ENCODE measurements at places on chromosomes 2 and 18.

GRCh38 chr2:144208924-144209323 lies 311.0 kb downstream of the ZEB2 start:
- DNase-seq, result no peak

- peak; percentile 5 for DNase-seq
These were observed 46.5 kb downstream of the PTGR3 start for GRCh38 chr18:75162467-75162866.

DNA sequence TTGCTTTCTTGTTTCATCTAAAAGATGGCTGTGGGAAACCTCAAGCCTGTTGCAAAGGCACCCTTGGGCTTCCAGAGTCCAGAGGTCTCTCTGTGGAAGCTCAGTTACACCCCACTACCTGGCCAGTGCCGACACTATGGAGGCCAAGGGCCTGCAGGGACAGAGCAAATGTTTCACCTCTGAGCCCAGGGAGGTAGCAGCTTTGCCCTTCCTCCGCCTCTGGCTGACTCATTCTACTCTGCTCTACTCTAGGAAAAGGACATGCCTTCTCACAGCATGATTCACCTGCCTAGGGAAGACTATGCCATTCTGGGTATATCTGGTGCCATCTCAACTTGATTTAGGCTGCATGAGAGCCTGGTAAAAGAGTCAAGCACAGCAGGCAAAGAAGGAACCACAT lies 12.2 kb downstream of the MYOM1 start:
- no peak for DNase-seq

DNA sequence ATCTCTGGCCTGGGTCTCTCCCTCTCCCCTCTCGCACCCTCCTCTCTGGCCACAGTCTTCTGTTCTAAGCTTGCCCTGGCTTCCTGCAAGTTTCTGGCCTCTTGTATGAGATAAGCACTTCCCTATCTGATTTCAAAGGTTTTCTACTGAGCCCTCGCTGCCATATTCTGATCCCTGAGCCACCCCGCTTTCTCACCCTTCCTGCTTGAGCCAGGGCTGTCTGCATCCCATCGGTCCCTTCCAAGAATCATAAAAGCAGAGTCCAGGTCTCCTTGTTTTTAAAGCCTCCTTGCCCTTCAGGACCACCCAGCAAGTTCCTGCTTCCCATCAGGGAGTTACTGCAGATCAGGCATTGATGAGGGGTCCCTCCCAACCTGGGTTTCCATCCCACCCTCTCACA lies 110.2 kb downstream of the PRKCE start:
- no peak for DNase-seq

DNA sequence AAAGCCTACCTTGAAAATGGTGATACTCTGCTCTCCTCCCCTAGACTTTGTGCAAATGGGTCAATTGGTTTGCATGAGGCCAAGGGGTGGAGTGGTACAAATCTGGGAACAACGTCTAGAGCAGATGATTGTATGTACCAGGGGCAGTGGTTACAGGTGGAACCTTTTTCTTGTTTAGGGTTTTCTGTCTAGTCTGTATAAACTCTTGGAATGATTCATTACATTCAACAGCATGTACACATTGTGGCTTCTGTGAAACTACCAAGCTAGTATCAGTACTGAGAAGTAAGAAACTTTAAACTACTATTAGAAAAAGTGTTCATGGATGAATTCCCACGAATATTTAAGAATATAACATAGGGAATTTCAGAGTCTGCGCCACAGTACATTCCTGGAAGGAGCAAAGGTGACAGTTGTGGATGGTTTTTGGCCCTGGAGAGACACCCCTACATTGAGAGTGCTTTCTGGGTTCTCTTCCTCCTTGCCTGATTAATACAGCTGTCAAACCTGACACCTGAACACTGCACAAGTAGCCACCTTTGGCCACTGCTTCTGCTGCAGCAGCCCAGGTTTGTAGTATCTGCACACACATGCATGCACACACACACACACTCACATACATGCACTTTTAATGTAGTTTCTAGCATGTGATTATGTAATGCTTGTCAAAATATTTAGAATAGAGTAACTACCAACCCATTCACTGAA lies 30.0 kb downstream of the CFAP221 start:
- no peak for DNase-seq

GRCh38 chr2:63738019-63738418 lies 103.7 kb upstream of the UGP2 start:
- DNase-seq, result no peak

- no peak for DNase-seq
These were observed 96.1 kb upstream of the ODC1 start for GRCh38 chr2:10544252-10544651.

- no peak for DNase-seq
These were observed 20.4 kb upstream of the SEMA4C start for GRCh38 chr2:96890252-96890651.

DNA sequence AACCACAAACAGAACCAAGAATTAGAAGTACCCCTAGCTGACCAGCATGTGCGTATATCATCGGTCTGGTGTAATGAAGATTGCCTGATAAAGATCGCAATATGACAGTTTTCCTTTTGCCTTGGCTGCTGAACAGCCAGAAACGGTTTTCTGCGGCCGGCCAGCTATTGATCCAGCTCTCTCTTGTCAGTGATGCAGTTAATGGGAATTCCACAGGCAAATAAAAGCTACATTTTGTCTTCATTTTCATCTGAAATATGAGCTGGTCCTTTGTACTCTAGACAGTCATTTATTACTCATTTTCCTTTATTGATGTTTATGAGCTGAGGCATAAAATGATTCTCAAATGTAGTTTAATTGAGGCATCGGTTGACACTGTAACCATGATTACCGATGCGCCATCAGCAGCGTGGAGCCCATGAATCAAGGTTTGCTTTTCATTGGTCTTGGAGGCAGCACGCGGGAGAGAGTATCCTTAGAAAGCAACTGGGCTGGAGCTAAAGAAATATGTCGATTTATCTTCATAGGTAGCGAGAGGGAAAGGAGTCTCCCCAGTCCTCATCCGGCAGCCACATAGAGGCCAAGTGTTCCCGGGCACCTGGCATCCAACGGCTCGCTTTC lies 535.2 kb downstream of the GALR1 start:
- DNase-seq, result no peak

- peak; percentile 29 for DNase-seq
These were observed 72.2 kb upstream of the THUMPD2 start for GRCh38 chr2:39851251-39851650.

- DNase-seq, result no peak
These were observed 76.4 kb upstream of the ZEB2 start for GRCh38 chr2:144596073-144596871.

GRCh38 chr2:223598994-223599639 lies 3.0 kb downstream of the SCG2 start:
- no peak for DNase-seq

DNA sequence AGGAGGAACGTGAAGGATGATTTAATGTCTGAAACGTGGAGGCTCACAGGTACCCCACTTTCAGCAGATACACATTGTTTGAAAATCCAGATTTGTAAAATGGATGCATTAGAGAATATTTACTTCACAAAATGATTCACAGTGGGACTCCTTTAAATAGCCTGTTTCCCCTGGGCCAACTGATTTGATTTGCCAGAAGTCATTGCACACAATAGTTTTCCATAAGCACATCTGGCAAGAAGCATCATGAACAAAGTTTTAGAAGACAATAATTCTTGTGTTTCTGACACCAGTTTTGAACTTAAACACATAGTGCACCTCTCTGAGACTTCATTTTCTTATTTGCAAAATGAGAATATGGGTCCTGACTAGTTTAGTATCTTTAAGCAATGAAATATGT lies 451.4 kb upstream of the SLC14A2 start:
- no peak for DNase-seq

GRCh38 chr2:127624756-127625571 lies 21.0 kb upstream of the GPR17 start:
- no peak for DNase-seq

GRCh38 chr2:101782427-101782792 lies 84.9 kb downstream of the MAP4K4 start:
- no peak for DNase-seq

DNA sequence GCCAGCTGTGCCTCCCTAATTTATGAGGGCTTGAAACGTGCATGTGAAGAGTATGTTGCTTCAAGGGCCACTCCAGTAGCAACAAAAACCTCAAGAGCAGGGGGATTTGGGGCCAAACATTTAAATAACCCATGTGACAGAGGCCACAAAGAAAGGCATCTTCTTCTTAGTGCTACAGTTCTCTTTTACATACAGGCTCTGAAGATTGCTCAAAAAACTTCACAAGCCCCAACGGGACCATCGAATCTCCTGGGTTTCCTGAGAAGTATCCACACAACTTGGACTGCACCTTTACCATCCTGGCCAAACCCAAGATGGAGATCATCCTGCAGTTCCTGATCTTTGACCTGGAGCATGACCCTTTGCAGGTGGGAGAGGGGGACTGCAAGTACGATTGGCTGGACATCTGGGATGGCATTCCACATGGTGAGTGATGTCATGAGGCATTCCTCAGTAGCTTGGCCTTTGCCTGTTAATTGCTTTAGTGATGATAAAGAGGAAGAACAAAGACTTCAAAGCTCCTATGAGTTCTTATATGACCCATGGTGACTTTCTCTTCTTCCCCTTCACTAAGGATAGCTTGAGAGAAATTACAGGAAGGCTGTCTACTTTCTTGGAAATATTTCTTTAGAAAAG lies 40.1 kb downstream of the NRP2 start:
- no peak for DNase-seq

DNA sequence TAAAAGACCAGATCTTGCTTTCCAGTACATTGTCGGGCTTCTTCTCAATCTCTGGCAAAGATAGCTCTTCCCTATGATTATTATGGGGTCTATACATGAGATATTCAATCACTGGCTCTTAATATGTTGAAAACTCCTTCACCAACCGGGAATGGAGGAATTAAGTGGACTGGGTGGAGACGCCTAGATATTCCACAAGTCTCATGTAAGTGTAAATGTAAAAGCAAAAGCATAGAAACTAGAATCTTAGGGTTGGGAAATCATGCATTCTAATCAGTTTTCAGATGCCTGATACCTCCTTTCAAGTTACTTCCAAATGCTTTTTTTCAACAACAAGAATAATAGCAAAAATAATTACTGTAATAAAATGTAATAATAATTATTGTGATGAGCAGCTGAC lies 38.0 kb downstream of the DPP4 start:
- DNase-seq, result no peak
